ENCODE measurements at places on chromosomes 7 and 10. TPM values are rescaled to one million over a fixed set of nuclear protein-coding genes. Genes with fewer than 3 reads are reported as not detected.

DNA sequence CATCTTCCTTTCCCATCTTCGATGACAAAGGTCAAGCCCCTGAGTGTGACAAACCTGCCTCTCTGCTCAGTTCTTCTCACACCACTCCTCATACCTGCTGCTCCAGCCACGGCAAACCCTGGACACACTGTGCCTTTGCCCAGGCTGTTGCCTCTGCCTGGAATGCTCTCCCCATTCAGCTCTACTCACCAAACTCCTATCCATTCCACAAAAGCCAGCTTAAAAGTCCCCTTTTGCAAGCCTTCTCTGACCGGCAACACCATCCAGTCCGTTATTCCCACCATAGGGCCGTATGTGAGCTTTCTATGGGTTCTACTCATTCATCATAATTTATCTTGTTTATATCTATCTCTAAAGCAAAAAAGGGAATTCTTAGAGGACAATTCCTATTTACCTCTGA lies 15.2 kb downstream of the GFRA1 start:
- DNase-seq: no peak

DNA sequence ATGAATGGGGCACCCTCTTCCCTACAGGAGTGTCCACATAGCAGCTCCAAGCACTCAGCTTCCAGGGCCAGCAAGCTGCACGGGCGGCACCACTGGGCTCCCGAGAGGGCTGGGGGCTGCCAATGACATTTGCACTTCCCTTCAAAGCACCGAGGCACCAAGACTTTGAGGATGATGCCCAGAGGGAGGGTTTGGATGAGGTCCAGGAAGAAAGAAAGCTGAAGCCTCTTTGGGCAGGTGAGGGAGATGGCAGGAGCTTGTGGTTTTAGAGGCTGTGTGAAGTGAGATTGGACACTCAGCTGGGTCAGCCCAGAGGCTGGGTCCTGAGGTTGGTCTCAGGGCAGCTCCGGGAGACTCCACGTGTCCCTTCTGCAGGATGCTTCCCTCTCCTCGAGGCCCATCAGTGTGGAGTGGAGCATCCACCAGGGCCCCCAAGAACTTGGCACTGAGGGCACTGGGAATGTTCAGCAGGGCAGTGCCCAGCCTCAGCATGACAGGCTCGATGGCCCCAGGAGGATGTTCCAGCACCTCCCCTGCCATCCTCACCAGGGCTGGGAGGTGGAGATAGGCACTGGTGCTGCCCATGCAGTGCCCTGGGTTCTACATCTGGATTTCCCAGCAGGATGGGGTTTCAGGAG lies 54.9 kb upstream of the IGFBP3 start:
- DNase-seq: no peak

GRCh38 chr7:128938544-128939074 lies 882 bp downstream of the IRF5 start:
- DNase-seq: no peak

GRCh38 chr10:106487726-106488125 lies 676.8 kb downstream of the SORCS1 start:
- no peak for DNase-seq

DNA sequence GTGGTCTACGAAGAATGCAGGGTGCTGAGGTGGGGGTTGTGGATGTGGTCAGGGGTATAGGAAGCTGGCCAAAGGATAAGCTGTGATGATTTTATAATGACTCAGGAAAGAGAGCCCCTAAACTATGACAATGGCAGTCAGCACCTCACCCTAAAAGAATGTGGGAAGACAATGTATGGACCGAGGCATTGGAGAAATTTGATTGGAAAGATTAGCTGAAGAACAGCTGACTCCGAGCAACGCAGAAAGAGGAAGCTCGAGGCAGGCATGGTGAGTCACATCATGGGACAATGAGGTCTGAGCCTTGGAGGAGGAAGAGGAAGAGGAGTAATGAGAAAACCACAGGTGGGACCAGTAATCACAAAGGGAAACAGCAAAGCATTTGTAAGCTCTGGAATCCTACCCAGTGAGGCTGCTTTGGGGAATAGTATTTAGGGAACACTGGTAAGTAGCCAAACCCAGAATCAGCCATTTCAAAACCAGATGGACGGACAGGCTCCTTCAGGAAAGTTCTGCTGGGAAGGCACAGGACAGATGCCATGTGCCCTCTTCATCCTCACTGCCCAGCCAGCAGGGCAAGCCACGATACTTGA lies 295.4 kb downstream of the PRPF18 start:
- DNase-seq: peak; percentile 95

DNA sequence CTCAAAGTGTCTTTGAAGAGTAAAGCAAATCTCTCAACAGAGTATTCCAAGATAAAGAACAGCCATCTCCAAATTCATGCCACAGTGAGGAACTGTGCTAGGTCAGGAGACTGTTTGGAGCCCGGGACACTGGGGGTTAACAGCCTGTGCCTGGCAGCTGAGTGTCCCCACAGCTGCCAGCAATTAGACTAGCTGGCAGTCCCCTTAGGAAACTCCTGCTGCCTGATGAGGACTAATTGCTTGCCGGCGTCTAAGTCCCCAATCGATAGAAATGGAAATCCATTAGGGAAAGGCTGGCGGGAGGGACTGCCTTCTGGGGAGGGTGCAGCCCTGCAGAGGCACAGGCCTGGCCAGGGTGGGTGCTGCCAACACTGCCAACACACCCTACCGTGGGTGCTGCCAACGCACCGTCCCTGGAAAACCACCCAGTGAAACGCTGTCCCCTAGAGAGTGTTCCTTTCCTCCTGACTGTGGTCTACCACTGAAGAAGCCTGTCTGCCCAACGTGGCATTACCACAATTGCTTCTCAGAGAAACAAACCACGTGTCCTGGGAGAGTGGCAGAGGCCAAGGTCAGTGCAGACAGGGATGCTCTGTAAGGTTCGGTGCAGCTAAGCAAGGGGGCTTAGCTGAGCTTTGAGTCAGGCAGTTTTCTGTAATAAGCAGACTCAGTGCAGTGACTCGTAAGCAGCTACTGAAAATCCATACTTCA lies 60.8 kb downstream of the XRCC2 start:
- no peak for DNase-seq

GRCh38 chr10:132645630-132646442 lies 108.2 kb downstream of the INPP5A start:
- no peak for DNase-seq

- no peak for DNase-seq
Observed at GRCh38 chr10:81784111-81784597, 90.8 kb upstream of the NRG3 start.

DNA sequence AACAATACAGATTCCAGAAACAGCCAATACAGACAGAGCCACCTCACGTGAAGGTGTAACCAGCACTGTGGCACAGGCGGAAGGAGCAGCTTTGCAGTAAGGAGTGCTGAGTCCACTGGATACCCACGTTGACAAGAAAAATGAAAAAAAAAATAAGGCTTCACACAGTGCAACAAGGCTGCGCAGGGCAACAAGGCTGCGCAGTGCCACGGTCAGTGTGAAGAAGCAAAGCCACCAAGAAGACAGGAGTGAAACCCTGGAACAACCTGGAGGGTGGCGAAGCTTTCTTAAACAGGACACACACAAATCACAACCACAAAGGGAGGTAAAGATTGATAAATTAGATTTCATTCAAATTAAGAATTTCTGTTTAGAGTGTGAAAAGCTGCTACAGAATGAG lies 204.0 kb downstream of the MAD1L1 start:
- no peak for DNase-seq

GRCh38 chr10:9670911-9671310 lies 1346.8 kb upstream of the CELF2 start:
- no peak for DNase-seq

- no peak for DNase-seq
Observed at GRCh38 chr7:50226669-50227068, 77.8 kb upstream of the IKZF1 start.

- DNase-seq: no peak
Observed at GRCh38 chr7:97015756-97016380, 8.8 kb downstream of the DLX5 start.

- DNase-seq: no peak
Observed at GRCh38 chr7:138712652-138713051, 11.5 kb upstream of the SVOPL start.

- DNase-seq: no peak
Observed at GRCh38 chr7:31082017-31082416, 29.9 kb downstream of the ADCYAP1R1 start.

DNA sequence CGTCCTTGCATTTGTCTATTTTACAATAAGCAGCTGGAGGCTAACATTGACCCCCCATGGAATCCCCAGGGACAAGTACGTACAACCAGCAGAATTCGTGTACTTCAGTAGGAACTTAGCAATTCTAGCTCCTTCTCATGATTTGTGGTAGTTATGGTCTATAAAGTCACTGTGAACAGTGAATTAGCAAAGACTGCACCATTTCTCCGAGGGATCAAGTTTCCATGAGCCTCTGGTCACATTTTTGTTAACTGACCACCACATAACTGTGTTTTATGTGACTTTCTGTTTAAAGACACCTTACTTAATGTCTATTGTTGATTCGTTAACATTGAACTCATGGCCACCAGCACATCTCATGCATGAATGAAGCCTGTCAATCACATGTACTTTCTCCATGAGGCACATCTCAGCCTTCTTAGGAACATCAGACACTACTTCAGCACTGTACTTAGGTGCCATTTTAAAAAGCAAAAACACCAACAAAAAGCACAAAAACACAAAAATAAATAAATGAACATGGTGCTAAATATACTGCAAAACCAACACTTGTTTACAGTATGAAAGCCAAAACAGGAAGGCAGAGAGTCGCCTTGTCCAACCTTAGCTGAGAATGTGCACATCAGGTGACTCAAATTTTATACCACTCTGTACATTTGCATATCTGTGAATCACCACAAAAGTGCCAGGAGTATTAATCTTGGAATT lies 9.0 kb upstream of the UCN3 start:
- no peak for DNase-seq

- DNase-seq: no peak
Observed at GRCh38 chr10:63753808-63754207, 232.6 kb downstream of the REEP3 start.

GRCh38 chr10:121261665-121262064 lies 336.6 kb downstream of the FGFR2 start:
- DNase-seq: no peak

DNA sequence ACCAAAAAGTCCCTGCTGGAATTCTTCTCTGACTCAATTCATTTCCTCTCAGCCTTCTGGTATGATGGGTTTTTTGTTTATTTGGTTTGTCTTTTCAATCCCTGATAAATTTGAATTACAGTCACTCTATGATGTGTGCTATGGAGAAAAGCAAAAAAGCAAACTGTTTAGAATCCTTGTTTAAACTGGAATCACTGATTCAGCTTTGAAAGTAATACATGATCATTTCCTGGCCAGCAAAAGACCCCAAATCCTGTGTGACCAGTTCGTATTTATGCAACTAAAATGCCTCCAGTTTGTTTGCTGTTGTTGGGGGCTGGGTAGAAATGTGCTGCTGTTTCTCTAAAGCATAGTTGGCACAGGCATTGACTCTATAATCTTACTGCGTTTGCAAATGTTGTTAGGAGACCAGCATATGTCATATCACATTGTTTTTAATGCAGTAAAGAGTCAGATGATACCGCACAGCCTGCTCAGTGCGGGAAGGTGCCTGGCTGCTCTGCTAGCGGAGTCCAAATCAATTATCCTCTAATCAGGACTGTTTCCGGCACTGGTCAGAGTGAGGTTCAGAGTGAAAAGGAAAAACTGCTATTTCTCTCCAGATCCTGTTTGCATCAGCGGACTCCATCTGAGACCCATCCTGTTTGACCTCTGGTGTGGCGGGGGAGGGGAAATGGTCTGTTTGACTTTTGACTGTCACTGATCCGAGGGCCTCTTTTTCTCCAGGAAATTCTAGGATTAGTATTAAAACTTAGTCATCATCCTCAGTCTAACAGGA lies 40.6 kb upstream of the ADD3 start:
- DNase-seq: peak; percentile 48

DNA sequence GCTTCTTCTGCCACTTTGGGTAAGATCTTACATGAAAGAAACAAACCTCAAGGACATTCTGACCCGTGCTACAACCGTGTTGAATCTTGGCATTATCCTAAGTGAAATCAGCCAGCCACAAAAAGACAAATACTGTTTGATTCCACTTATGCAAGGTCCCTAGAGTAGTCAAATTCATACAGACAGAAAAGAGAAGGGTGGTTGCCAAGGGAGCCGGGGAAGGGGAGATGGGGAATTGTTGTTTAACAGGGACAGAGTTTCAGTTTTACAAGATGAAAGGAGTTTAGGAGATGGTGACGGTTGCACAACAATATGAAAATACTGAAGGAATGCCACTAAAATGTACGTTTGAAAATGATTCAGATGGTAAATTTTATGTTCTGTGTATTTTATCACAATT lies 12.2 kb upstream of the CLEC2L start:
- no peak for DNase-seq

GRCh38 chr10:44883593-44884331 lies 27.4 kb upstream of the TMEM72 start:
- no peak for DNase-seq

- no peak for DNase-seq
Observed at GRCh38 chr7:40799-41750, 151.3 kb upstream of the FAM20C start.

Gene ZNF467
- total RNA-seq: 0.80 TPM

Gene SRRM3
- total RNA-seq: 0.29 TPM

Gene TDRD1
- 0.06 TPM for total RNA-seq

Gene PAPOLB
- total RNA-seq: not detected

Gene PTF1A
- not detected for total RNA-seq

Gene INTS15
- total RNA-seq: 18.7 TPM

Gene HOXA7
- 21.7 TPM for total RNA-seq

Gene MNX1
- total RNA-seq: 6.3 TPM

Gene HPS1
- total RNA-seq: 6.3 TPM

Measured in Daoy (cell line).